ENCODE measurements at places on chromosomes 6 and 20. TPM values are rescaled to one million over a fixed set of nuclear protein-coding genes. Genes with fewer than 3 reads are reported as not detected.

The PABPC1L gene
- 0.59 TPM for total RNA-seq

The HLA-DRB1 gene
- total RNA-seq: 22.1 TPM

The C20orf144 gene
- not detected for total RNA-seq

The TMEM217 gene
- total RNA-seq: 0.21 TPM

The GHRH gene
- not detected for total RNA-seq

The NMBR gene
- total RNA-seq: 0.41 TPM

The RIN2 gene
- 29.7 TPM for total RNA-seq

DNA sequence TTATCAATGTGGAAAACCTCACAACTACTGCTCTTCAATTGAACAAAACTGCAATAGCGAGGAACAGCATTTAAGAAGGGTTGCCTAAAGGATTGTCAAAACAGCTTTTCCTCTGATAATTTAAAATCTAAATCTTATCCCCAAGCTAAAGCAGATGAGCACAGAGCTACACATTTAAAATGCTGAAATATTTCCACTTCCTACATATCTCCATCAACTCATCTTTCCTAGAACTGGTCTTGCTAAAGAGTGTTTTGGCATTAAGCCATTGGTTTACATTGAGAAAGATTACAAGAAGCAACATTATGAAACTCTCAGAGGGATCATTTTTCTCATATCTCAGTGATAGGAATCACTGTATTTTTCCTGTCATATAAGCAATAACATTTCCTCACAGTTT, 3.6 kb downstream of the OR10C1 start:
- H3K4me3 ChIP-seq: no peak overlapping the region
- H3K27ac ChIP-seq: no peak overlapping the region
- H3K4me1 ChIP-seq: no peaks in the 10 kb centered on the region
- no peaks in the 10 kb centered on the region for H3K27me3 ChIP-seq

DNA sequence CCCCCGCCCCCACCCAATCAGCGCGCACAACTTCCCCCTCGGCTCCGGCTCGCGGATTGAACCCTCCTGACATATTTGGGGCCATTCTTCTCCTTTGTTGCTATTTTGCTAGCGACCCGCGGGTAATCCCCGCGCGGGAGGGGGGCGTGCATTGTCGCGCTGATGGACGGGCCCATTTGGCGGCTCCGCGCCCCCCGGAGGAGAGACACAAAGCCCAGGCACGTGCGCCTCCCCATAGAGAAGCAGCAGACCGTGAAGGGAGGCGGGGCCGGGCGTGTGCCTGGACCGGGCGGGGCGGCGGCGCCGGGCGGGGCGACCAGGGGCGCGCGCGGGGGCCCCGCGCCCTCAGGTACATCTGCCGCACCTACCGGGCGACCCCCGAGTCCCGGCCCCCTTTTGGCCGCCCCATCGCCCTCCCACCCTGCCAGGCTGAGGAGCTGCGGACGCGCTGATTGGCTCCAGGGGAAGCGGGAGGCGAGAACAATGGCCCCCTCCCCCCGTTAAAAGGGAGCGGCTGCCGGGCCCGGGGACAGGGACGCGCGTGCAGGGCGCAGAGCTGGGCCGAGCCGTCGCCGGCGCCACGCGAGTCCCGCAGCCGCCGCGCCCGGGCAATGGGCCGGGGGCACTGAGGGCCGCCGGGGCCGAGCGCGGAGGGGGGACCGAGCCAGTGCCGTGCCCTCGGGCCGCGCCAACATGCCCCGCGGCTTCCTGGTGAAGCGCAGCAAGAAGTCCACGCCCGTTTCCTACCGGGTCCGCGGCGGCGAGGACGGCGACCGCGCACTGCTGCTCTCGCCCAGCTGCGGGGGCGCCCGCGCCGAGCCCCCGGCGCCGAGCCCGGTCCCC, at the start of gene INSM1:
TSS of gene INSM1 (plus strand) at position 530 of the 843 bp plus-strand sequence. CDS start at position 694, 164 bp downstream.
- no peaks in the 10 kb centered on the region for H3K4me1 ChIP-seq
- no peak within 1 kb of the TSS for H3K27ac ChIP-seq
- H3K27me3 ChIP-seq: peaks cover 6% of the 10 kb centered on the region
- no peak for DNase-seq

- H3K36me3 ChIP-seq: no peaks in the 10 kb centered on the region
- peak overlapping the region; percentile 51 for H3K27ac ChIP-seq
- peaks cover 9% of the 10 kb centered on the region for H3K4me1 ChIP-seq
- no peaks in the 10 kb centered on the region for H3K27me3 ChIP-seq
Measured at GRCh38 chr6:30841644-30842504, 42.4 kb upstream of the DDR1 start.

GRCh38 chr6:72205500-72205899, 319.1 kb downstream of the RIMS1 start:
- no peak overlapping the region for H3K27ac ChIP-seq
- H3K27me3 ChIP-seq: no peaks in the 10 kb centered on the region
- DNase-seq: no peak
- H3K4me3 ChIP-seq: no peak overlapping the region
- H3K36me3 ChIP-seq: no peaks in the 10 kb centered on the region

DNA sequence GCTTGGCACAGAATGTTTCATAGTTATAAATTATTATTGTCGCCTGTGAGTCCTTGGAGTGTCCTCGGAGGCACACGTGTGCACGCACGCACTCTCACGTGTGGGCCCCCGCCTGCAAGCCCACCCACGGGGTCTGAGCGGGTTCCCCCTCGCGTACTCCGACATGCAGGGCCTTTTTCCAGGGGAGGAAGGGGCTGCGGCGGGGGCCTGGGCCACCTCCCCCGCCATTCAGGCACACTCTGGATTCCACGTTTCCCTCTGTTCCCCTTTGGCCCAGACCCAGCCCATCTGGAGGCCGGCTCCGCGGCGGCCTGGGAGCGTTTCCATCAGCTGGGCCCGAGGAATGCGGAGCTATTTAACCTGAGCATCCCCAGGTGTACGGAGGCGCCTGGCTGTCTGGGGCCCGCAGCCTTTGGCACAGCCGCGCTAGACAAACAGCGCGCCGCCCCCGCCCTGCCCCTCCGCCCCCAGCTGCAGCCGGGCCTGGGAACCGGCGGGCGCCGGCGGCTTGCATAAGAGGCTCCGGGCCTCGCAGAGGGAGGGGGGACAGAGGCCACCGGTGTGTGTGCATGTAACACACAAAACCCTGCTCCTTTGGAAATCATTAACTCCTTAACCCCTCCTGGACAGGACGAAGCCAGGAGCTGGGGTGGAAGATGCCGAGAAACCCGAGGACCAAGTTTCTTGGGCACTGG, 3.3 kb downstream of the ID1 start:
- no peaks in the 10 kb centered on the region for H3K27me3 ChIP-seq
- H3K36me3 ChIP-seq: no peaks in the 10 kb centered on the region
- H3K4me3 ChIP-seq: peak overlapping the region; percentile 16
- H3K27ac ChIP-seq: no peak overlapping the region
- DNase-seq: peak; percentile 79

GRCh38 chr6:19873031-19873430, 35.9 kb downstream of the ID4 start:
- H3K4me3 ChIP-seq: no peak overlapping the region
- H3K36me3 ChIP-seq: no peaks in the 10 kb centered on the region
- H3K27ac ChIP-seq: no peak overlapping the region

- DNase-seq: peak; percentile 49
- no peaks in the 10 kb centered on the region for H3K27me3 ChIP-seq
- no peaks in the 10 kb centered on the region for H3K36me3 ChIP-seq
- peaks cover 5% of the 10 kb centered on the region for H3K4me1 ChIP-seq
Measured at GRCh38 chr20:35434085-35435005, 3.7 kb downstream of the GDF5 start.

GRCh38 chr20:43833511-43834395, 80.9 kb upstream of the TOX2 start:
- no peak overlapping the region for H3K27ac ChIP-seq
- H3K36me3 ChIP-seq: no peaks in the 10 kb centered on the region
- H3K27me3 ChIP-seq: no peaks in the 10 kb centered on the region
- H3K4me3 ChIP-seq: no peak overlapping the region
- H3K4me1 ChIP-seq: no peaks in the 10 kb centered on the region
- no peak for DNase-seq

GRCh38 chr20:50049442-50050026, 63.4 kb downstream of the UBE2V1 start:
- H3K4me3 ChIP-seq: no peak overlapping the region
- no peaks in the 10 kb centered on the region for H3K27me3 ChIP-seq
- no peak overlapping the region for H3K27ac ChIP-seq
- DNase-seq: no peak

DNA sequence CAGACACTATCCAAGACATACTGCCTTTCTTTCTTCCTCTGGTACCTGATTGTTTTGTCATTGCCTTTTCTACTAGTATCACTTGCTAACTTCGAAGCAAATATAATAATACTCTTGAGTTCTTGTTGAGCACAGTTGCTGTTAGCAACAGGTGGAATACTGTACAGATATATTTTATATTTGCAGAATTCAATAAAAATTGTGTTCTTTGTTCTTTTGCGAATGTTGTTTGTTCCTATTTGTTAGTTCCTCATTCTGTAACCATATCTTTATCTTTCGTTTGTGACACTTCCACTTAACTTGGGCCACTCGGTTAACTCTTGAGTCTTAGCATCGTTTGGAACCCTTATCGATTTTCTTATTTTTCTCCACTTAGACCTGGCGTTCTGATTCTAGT, 868 bp downstream of the CYB5R4 start:
- peak overlapping the region; percentile 85 for H3K27ac ChIP-seq
- H3K4me3 ChIP-seq: peak overlapping the region; percentile 78
- peaks cover 3% of the 10 kb centered on the region for H3K4me1 ChIP-seq
- no peaks in the 10 kb centered on the region for H3K27me3 ChIP-seq

DNA sequence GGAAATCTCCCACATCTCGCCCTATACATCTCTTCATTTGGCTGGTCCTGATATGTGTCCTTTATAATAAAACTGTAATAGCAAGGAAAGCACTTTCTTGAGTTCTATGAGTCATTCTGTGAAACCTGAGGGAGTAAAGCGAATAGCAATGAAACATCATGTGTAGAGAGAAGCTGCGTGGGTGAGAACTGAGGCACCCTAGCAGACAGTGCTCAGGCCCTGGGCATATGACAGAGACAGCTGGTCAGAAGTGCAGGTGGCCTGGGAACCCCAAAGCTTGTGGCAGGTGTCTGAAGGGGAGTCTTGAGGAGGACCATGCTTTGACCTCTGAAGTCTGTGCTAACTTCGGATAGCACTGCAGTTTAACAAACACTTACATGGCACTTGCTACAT, 1.3 kb upstream of the BLOC1S5 start:
- no peaks in the 10 kb centered on the region for H3K4me1 ChIP-seq
- H3K27ac ChIP-seq: no peak overlapping the region
- H3K4me3 ChIP-seq: no peak overlapping the region
- DNase-seq: no peak
- no peaks in the 10 kb centered on the region for H3K36me3 ChIP-seq
- H3K27me3 ChIP-seq: no peaks in the 10 kb centered on the region

Measured in uterus (tissue), 4 donors.